ENCODE measurements at places on chromosomes 1 and 21. TPM values are rescaled to one million over a fixed set of nuclear protein-coding genes. Genes with fewer than 3 reads are reported as not detected.

The CIART gene
- total RNA-seq, result 4.3 TPM

The POGZ gene
- total RNA-seq, result 75.0 TPM

The PKNOX1 gene
- 25.4 TPM for total RNA-seq

The VWA5B1 gene
- total RNA-seq, result 0.05 TPM

The TRNP1 gene
- total RNA-seq, result not detected

The SERPINC1 gene
- not detected for total RNA-seq

The COL9A2 gene
- total RNA-seq, result 3.5 TPM

The DCST1 gene
- total RNA-seq, result not detected

The TIAM1 gene
- 63.0 TPM for total RNA-seq

The AVPR1B gene
- not detected for total RNA-seq

The LCE1D gene
- total RNA-seq, result not detected

The AGBL4 gene
- not detected for total RNA-seq

The PLD5 gene
- not detected for total RNA-seq

The PM20D1 gene
- 0.82 TPM for total RNA-seq

The MFSD2A gene
- 2.3 TPM for total RNA-seq

The YBX1 gene
- total RNA-seq, result 519 TPM

The RGS1 gene
- 20.2 TPM for total RNA-seq

The DAB1 gene
- total RNA-seq, result 0.94 TPM

The TMPRSS2 gene
- not detected for total RNA-seq

The RLF gene
- total RNA-seq, result 23.3 TPM

Data from activated naive CD4-positive, alpha-beta T cell treated with anti-CD3 and anti-CD28 coated beads, Interleukin-2, amount 10 ng/mL, durations not matched to agents 5 hours and 36 hours (primary cell).